Lung (tissue), 17 donors: ENCODE measurements at places on chromosomes 3 and 15.

- DNase-seq, result no peak
These were observed 3.8 kb downstream of the GOLIM4 start for GRCh38 chr3:168091941-168092340.

- DNase-seq, result peak; percentile 65
These were observed 172.6 kb downstream of the FMN1 start for GRCh38 chr15:33021806-33022389.

GRCh38 chr3:198092276-198092675 lies 132.3 kb downstream of the LMLN start:
- no peak for DNase-seq

DNA sequence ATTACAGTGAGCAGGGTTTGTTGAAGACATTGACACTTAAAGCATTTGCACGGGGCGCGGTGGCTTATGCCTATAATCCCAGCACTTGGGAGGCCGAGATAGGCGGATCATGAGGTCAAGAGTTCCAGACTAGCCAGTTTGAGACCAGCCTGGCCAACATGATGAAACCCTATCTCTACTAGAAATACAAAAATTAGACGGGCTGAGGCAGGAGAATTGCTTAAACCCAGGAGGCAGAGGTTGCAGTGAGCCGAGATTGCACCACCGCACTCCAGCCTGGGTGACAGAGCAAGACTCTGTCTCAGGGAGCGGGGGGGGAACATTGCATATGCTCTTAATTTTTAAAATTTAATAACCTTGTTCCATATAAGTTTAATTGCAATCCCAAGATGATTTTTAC lies 11.9 kb downstream of the STT3B start:
- no peak for DNase-seq

DNA sequence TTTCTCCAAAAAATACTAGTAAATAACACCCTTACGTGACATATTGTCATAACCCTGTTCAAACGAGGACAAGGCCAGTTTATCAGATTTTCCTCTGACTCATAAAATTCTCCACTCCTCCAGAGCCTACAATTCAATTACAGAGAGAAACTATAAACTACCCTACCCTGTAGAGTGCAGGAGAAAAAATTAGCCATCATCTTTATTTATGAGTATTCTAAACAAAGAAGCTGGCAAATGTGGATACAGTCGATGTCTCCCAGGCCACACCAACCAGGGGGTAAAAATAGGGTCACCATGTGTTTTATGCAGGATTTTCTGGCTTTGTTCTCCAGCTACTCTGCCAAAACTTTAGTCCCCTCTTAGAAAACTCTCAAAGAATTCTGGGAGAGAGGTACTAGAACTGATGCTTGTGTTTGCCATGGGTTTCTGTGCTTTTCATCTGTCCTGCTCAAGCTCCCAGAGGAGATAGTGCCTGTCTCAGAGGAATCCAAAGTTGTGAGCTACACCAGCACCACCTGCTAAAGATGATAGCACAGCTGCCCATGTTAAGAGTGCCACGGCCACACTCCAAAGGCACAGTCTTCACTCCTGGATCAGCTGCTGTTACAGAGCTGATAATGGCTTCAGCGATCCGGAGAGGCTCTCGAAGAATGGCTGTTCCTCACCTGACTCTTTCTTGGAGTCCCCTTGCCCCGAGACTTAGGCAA lies 150.2 kb downstream of the IMPG2 start:
- DNase-seq, result no peak

DNA sequence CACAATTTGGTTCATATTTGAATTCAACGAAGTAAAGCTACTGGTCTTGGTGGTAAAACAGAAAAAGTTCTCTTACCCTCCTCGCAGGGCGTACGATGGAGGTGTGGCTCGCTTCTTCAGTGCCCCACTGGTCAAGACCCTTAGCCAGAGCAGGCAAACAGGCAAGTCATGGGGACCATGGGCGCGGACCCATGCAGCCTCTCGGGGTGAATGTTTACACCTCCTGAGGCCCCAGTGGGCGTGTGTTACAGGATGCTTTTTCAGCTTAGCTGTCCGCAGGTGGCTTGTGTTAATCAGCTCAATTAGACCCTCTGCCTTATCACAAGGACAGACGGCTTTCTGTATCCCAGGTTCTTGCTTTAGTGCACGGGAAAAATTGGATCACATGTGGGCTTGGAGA lies 991.8 kb downstream of the GBE1 start:
- DNase-seq, result no peak

DNA sequence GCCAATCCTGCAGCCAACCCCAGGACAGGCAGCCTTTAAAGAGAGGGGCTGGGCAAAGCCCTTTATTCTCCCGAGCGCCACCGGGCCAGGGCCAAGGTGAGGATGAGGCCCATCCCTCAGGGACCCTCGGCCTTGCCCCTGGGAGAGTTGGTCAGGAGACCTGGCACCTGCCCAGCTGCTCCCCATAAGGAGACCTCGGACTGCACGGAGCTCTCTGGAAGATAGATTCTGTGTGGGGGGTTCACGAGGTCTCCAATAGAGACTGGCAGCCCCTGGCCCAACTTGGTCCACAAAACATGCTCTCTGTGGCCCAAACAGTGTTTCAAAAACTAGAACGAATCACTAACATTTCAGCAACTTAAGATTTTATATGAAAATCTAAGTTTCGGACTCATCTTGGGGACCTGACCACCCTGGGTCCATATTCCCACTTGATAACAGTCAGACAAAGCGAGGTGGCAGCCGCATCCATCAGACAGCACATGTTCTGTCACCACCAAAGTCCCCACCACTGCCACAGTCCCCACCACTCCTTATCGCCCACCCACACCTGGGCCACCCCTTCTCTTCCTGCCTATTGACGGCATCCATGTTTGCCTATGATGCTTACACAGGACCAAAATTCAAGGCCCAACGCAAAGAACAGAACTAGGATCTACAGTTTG lies 114.4 kb upstream of the RPL32 start:
- DNase-seq, result no peak

- no peak for DNase-seq
These were observed 34.0 kb downstream of the PLEKHO2 start for GRCh38 chr15:64875641-64876223.

GRCh38 chr3:69499899-69500421 lies 114.1 kb upstream of the FRMD4B start:
- peak; percentile 26 for DNase-seq

GRCh38 chr3:122055215-122055614 lies at the start of gene CD86:
CD86 (plus strand) TSS chr3:122055362; CDS start chr3:122055490, 128 bp downstream.
- no peak for DNase-seq

GRCh38 chr3:46594723-46595122 lies 17.6 kb upstream of the FAM240A start:
- no peak for DNase-seq

GRCh38 chr15:73930371-73930770 lies 4.1 kb downstream of the LOXL1 start:
- DNase-seq, result no peak

DNA sequence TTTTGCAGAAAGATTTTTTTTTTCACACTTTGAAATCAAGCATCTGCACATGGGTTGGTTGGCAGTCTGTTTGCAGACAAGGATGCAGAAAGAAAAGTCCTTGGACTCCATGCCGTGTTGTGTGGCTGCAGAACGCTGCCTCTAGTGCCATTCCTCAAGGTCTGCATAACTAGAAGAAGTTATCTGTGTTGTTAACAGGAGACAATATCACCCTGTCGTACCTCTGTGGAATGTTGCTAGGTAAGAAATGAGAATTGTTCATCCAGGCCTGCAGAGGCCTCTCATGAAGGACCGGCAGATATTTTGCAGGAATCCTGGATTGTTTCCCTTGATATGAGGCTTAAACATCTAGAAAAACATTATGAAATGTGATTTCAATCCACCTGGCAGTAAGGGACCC lies 58.5 kb upstream of the PPARG start:
- no peak for DNase-seq
